ENCODE measurements at places on chromosomes 13 and 19.

DNA sequence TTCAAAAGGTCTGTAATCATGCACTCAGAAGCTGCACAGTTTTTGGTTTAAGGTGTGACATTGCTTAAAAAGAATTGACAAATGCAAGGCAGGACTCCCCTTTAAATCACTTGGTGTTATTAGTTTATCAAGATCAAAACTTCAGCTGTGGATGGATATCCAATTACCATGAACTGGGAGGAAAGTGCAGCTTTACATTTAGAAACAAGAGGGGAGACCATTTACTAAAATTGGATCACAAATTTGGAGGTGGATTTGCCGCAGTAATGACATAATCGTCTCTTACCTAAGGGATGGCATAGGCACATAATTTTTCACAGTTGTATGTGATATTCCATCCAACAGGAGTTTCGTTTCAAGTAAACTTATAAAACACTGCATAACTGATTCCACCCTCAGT lies 1610.2 kb downstream of the SLITRK5 start:
- DNase-seq, result no peak

- DNase-seq, result no peak
Measured at GRCh38 chr19:48964205-48965039, 687 bp upstream of the FTL start.

- DNase-seq, result peak; percentile 72
Measured at GRCh38 chr19:47247308-47247990, 8.9 kb upstream of the CCDC9 start.

DNA sequence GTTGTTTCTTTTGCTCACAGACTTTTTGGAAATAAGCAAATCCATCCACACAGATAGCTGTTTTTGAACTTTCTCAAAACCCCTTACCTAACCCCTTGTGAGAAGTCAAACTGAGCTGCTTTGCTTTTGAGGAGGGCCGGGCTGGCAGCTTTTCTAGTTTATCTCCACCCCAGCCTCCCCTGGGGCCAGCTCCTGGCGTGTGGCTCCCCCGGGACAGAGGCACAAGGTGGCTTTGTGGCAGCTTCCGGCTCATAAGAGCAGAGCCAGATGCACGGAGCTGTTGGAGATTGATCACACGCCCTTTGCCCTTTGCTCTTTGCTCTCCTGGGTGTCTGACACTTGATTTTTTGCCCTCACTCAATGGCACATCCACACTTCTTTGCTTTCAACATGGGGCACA lies 24.9 kb upstream of the RNF113B start:
- DNase-seq, result no peak

GRCh38 chr19:7617172-7617571 lies 12.2 kb downstream of the XAB2 start:
- DNase-seq, result no peak
